ENCODE measurements at places on chromosomes 13 and 19.

GRCh38 chr13:38718374-38718773 lies 31.5 kb downstream of the FREM2 start:
- DNase-seq: no peak

DNA sequence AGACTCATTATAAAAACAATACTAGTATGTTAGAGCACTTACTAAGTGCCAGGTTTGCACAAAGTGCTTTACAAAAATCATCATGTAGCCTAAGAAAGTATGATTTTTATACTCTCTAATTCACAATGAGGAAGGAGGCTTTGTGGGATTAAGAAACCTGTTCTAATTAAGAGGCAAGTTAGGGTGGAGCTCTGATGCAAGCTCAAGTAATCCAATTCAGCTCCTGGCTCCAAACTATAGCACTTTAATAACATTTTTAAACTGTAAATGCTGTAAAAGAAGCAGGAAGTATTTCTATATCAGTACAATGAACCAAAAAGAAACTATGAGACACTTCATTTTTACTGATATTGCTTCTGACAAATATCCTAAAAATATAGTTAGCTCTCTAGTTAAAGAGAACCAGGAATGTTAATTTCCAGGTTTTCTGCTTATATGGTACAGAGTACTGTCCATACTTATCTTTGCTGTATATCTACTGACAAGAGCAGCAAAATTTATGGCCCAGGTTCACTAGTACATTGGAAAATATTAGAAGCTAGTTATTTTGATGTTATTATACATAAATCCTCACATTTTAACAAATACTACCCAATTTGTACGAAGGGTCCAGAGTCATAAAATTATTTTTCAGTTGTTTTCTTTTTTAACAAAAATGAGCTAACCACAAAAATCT lies 482.0 kb downstream of the DIAPH3 start:
- DNase-seq: no peak

GRCh38 chr13:109699628-109700071 lies 86.7 kb downstream of the IRS2 start:
- no peak for DNase-seq

GRCh38 chr13:30618186-30618929 lies 638 bp downstream of the USPL1 start:
- no peak for DNase-seq

- no peak for DNase-seq
Measured at GRCh38 chr19:16741084-16741483, 21.4 kb downstream of the NWD1 start.

- no peak for DNase-seq
Measured at GRCh38 chr13:19861762-19862161, 1.7 kb downstream of the ZMYM5 start.

- no peak for DNase-seq
Measured at GRCh38 chr19:5580161-5580571, 12.4 kb upstream of the TINCR start.

DNA sequence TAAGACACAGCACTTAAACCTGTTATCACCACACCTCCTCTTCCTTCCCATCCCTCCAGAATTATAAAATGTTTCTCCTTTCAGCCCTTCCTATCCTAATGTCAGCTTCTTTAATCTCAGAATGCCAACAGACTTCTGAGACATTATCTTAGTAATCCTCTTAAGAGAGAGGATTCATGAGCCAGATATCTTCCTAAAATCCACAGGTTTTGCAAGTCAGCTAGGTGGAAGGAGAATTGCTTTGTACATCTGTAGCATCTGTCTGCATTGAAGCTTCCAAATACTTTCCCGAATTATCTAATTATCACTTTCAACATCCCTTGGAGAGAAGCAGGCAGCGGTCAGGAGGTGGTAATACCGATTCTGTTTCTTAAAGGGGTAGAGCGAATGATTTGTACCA lies 179.1 kb downstream of the DCT start:
- DNase-seq: no peak

- DNase-seq: no peak
Measured at GRCh38 chr19:48716562-48717291, 2.8 kb downstream of the MAMSTR start.

GRCh38 chr19:45660636-45661035 lies 7.4 kb upstream of the GIPR start:
- DNase-seq: no peak

GRCh38 chr19:3383121-3383722 lies 16.8 kb downstream of the NFIC start:
- DNase-seq: no peak

- no peak for DNase-seq
Measured at GRCh38 chr19:57171551-57172081, 4.3 kb upstream of the DUXA start.

GRCh38 chr13:70612881-70613280 lies 504.6 kb upstream of the KLHL1 start:
- no peak for DNase-seq

GRCh38 chr19:43229315-43229714 lies 23.9 kb upstream of the PSG4 start:
- DNase-seq: no peak

DNA sequence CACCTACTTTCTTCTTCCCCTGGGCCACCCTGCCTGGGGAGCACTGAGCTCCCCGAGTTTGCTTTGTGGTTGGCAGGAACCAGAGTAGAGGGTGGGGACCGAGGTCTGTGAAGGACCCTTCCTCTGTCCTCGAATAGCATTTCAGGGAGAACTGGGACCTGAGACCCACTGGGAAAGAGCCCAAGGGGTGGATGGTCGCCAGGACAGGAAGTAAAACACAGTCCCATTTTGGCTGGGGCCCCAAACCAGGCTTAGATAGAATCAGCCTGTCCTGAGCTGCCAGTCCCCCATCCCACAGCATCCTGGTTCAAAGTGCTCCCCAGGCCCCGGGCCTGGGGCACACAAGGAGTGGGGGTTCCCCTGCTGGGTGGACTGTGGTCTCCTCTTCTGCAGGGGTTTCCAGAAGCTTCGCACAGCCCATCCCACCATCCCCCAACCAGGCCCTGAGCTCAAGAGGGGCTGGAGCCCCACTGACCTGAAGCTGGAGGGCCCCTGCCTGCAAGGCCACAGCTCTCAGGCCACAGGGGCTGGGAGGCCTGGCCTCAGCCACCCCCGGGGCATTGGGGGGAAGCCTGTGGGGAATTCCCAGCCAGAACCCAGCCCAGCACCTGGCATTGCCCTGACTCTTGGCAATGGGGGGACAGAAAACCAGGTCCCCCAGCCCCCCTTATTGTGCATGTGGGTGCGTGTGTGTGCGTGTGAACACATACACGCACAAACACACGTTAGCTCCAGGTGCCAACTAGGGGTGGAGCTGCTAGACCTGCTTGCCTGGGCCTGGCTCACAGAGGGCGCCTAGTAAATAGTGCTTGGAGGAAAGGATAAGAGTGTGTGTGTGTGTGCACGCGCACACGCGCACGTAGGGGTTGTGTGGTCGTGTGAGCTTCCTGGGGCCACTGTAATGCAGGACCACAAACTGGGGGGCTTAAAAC lies 995 bp upstream of the MKNK2 start:
- no peak for DNase-seq

- DNase-seq: no peak
Measured at GRCh38 chr13:77480066-77480465, 55.4 kb upstream of the SCEL start.

DNA sequence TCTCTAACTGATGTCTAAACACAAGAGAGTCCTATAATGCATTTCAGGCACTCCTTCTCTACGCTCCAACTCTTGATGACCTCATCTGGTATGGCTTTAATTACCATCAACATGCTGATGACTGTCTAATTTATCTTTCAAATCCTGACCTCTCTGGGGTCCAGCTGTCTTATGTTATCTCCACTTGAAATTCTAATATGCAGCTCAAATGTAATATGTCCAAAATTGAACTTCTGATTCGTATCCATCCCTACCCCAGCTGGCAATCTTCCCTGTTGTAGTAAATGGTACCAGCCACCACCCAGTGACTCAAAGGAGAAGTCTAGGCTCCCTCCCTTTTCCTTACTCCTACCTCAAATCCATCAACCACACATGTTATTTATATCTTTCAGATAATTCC lies 288.0 kb upstream of the SLC10A2 start:
- DNase-seq: no peak

DNA sequence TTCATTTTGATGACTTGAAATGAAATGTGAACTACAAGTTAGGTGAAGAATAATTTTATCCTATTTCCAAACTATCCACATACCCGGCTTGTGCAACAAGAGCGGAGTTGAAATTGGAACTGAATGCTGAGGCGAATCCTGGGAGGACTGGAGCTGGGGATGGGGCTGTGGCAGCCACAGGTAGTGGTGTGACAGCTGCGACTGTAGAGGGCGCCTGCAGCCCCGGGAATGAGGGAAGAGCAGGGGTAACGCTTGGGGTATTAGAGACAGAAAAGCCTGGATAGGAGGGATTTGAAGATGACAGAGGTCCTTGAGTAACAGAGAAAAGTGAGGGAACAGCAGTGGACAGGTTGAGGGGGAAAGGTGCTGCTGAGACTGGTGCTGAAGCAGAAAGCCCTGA lies 22.0 kb upstream of the STOML3 start:
- DNase-seq: no peak

- no peak for DNase-seq
Measured at GRCh38 chr13:39578821-39579291, 24.1 kb downstream of the LHFPL6 start.

- no peak for DNase-seq
Measured at GRCh38 chr13:111584101-111584672, 263.7 kb downstream of the TEX29 start.

GRCh38 chr13:87244256-87244890 lies 426.8 kb upstream of the SLITRK5 start:
- DNase-seq: no peak

GRCh38 chr19:31770223-31770622 lies 421.0 kb upstream of the TSHZ3 start:
- no peak for DNase-seq

DNA sequence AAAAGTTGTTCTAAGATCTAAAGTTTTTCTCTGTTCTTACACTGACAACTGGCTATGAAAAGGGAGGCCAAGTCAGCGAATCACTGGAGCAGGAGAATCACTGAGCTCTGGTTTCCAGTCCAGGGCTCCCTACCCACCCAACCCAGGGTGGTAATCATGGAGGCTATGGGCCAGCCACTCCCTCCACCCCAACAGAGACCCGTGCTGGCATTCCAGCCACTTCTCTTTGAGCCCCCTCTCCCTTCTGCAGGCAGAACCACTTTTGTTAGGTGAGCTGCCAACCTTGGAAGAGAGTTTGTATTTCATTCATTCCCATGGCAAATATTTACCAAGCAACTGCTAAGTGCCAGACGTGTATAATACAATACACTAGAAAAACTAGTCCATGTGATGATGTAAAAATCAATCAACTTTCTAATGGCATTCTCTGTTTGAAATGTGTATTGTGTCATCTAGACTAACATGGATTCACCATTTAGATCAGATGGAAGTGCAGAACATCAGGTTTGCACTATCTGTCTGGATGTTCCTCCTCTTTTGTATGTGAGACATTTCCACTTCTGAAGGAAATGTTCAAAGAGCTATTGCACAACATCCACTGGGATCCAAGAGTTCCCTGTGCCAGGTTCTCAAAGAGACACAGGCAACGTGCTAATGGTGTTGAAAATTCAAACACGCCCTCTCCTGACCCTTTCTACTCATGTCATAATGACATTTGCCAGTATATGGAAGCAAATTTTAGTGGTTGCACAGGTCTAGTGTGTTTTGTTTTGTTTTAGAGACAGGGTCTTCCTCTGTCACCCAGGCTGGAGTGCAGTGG lies 5.3 kb downstream of the MLNR start:
- DNase-seq: peak; percentile 52

DNA sequence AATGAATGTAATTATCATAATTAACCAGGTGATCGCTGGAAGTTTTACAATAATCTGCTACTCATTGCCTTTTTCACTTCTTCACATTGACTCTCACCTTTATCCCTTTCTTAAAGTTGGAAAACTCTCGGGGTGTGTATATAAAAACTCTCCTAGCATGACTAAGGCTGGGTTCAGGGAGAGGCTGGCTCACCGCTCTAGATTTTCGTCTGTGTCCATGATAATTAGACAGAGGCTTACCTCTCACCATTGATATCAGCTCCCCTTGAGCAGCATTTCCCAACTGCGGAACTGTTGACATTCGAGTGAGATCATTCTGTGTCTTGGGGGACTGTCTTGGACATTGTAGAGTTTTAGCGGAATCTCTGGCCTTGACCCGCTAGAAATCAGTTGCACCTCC lies 39.4 kb downstream of the NFIX start:
- no peak for DNase-seq

- DNase-seq: no peak
Measured at GRCh38 chr13:25249001-25249543, 38.2 kb downstream of the MTMR6 start.

DNA sequence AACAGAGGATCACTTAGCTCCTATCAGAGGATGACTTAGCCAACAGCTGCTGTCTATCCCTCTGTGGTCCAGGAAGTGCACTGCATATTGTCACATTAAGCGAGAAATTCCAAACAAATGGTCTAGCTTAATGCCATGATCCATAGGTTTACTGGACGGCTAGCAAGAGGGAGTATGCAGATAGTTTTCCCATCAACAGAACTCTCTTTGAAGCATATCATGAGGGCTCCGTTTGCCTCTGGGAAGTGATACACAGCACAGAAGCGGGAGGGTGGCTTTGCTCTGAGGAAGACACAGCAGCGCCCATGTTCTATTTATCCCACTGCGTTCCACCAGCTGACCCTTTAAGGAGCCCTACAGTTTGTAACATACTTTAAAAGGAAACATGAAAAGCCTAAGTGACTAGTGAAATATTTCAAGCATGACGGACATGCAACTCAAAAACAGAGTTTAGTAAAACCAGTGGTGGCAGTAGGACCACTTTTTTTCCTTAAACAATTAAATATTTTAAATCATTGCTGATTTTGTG lies 52.7 kb downstream of the COL4A1 start:
- no peak for DNase-seq

GRCh38 chr19:14835011-14835410 lies at the start of the genes OR7A5 and OR7C1:
Gene OR7A5 (minus strand): TSS chr19:14835185. CDS start chr19:14828241, 6,944 bp downstream.
Gene OR7C1 (minus strand): TSS chr19:14835185. CDS start chr19:14800136, 35,049 bp downstream.
- DNase-seq: no peak

GRCh38 chr13:41995946-41996345 lies 35.0 kb upstream of the VWA8 start:
- no peak for DNase-seq

- DNase-seq: no peak
Measured at GRCh38 chr13:99374994-99375737, 68.0 kb upstream of the GPR183 start.

- no peak for DNase-seq
Measured at GRCh38 chr13:112767506-112768471, 78.0 kb downstream of the ATP11A start.

- no peak for DNase-seq
Measured at GRCh38 chr13:113460064-113460555, 6.8 kb upstream of the ADPRHL1 start.

GRCh38 chr13:94120878-94121277 lies 358.6 kb downstream of the DCT start:
- no peak for DNase-seq

- DNase-seq: no peak
Measured at GRCh38 chr19:48511800-48512503, at the start of gene LMTK3. Gene LMTK3 (minus strand): TSS chr19:48511835. CDS start chr19:48511576, 259 bp downstream.

- no peak for DNase-seq
Measured at GRCh38 chr13:100515410-100515800, 73.2 kb downstream of the GGACT start.

Measured in LNCaP clone FGC (cell line).